SIG-M5 (cell line): ENCODE measurements at places on chromosomes 5 and 9.

DNA sequence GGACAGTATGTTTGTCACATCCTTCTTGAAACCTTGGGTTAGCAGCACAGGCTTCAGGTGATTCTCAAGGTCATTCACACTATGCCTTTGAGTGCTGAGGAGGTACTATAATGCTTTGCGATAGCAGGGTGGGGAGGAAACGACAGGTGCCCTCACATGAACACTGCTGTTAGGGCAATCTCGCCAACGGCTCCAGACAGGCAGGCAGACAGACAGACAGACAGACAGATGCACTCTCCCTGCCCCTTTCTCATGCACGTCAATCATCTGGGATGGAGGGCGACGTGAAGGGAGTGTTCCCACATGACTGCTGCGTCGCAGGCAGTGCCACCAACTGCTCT, 82.9 kb downstream of the RAPGEF1 start:
- DNase-seq: no peak

DNA sequence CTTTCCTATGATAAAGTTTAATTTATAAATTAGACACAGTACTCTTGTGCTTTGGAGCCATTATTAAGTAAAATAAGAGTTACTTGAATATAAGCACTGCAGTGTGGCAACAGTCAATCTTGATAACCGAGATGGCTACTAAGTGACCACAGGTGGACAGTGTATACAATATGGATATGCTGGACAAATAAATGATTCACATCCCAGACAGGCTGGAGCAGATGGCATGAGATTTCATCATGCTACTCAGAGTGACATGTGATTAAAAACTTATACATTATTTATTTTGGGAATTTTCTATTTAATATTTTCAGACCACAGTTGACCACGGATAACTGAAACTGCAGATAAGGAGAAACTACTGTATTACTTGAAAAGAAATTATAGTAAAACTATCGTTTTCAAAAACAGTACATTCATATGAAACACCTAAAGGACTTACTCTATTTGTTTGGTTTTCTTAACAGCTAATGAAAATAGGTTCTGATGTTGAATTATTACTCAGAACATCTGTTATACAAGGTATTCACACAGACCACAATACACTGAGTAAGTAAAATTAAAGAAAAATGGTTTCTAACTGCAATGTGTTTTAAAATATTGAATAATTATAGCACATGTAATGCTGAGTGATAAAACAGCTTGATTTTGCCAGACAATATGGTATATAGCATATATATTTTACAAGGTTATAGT, 16.0 kb downstream of the LYRM7 start:
- DNase-seq: no peak

- no peak for DNase-seq
These were observed 15.8 kb downstream of the MARCHF3 start for GRCh38 chr5:127014573-127014972.

GRCh38 chr5:39231705-39232525, 12.6 kb upstream of the FYB1 start:
- no peak for DNase-seq

- no peak for DNase-seq
These were observed 285.7 kb downstream of the HCN1 start for GRCh38 chr5:45410304-45410995.

GRCh38 chr9:26369093-26369492, 523.5 kb downstream of the CAAP1 start:
- DNase-seq: no peak

- no peak for DNase-seq
These were observed 114.3 kb downstream of the SNCAIP start for GRCh38 chr5:122426301-122426700.
